ENCODE measurements at places on chromosomes 2 and 18.

GRCh38 chr2:26733413-26733812, 30.7 kb upstream of the SLC35F6 start:
- DNase-seq = no peak

GRCh38 chr2:229346816-229347540, 75.9 kb upstream of the PID1 start:
- no peak for DNase-seq

DNA sequence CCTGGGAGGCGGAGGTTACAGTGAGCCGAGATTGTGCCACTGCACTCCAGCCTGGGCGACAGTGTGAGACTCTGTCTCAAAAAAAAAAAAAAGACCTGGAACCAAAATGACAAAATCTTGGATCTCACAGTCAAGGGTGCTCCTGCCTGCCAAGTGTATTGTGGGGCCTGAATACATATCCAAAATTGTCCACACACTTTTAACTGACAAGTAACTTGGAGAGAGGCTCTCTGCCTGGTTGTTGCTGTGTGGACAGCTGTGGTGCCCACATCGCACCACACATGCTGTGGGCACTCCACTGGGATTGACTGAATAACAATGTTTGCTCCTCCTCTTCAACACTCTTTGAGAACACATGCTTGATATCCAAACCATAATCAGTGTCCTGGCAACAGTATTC, 117.6 kb upstream of the REV1 start:
- peak; percentile 57 for DNase-seq

DNA sequence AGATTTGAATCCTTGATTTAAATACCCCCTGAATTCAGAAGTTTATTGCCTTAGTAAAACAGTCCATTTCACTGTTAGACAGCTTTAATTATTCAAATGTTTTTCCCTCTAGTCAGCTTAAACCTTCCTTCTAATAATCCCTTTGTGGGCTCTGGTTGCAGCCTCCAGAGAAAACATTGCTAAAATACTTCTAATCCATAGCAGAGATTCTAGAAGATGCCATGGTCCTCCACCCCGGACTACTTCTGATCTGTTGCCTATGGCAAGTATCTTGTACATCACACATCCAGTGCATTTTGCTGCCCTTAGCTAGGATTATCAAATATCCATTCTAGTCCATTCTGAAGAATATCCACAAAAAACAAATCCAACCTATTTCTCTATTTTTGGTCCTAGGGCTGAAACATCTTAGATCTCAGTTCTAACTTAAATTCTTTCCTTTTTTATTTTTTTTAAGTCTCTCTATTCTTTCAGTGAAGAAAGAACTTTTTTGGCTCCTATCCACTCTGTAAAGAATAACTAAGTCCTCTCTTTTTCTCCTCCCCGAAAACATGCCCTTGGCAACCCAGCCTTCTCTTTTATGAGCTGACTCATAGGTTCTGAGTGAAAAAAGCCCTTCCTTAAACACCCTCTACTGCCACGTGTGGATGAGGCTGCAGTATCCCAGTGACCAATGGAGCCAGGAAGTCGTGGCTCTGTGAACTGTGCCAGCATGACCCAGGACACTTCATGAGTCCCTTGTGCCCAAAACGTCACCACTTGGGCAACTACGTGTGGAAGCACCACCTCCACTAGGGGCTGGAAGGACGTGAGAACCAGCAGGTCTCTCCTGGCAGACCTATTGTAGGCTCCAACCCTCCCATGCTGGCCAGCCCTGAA, 349.8 kb downstream of the TNS1 start:
- DNase-seq = peak; percentile 77

DNA sequence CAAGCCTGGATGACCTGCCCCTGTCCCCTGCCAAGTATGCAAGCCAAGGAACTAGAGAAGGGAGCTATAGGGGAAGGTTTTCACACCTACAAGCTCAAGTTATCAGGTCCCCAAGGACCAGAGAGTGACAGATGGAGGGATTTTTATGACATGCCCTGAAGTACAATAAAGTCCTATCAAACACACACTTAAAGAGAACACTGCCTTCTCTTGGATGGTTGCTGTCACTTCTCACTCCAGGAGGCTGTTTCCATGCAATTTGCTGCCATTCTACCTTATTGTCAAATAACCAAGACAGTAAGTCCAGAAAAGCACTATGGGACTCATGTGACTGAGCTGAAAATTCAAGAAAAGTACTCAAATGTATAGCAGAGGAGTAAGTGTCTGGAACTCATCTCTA, 76.6 kb upstream of the DDX18 start:
- no peak for DNase-seq

- no peak for DNase-seq
These were observed 37.9 kb upstream of the SMAD7 start for GRCh38 chr18:48988508-48989303.

DNA sequence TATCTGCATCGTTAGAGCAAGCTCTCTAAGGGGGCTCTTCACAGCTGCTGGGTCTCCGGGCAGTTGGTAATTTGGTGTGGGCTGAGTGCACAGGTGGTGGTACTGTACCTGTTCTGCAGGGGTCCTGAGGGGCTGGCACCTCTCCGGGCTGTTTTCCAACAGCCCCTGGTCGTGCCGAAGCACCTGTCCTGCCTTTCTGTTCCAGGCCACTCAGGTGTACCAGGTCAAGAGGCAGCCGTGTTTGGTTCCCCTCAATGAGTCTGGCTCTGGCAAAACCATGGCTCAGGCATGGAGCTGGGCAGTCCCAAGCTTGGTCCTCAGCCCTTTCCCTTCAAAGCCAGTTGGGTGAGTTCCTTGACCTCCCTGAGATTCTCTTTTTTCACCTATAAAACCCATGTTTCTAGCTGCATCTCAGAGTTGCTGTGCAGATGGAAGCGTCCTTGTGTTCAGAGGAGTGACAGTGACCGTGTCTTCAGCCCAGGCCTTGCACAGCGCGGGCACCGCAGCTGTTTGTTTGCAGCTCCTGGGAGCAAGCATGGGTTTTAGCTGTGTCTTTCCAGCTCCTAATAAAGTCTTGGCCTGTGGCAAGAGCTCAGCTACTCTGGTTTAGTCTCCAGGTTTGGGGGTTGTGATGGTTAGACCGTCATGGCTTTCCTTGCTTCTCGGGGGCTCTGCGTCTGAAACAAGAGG, 110.9 kb downstream of the GLI2 start:
- DNase-seq = no peak

GRCh38 chr2:104179644-104180043, 674.3 kb upstream of the POU3F3 start:
- no peak for DNase-seq

DNA sequence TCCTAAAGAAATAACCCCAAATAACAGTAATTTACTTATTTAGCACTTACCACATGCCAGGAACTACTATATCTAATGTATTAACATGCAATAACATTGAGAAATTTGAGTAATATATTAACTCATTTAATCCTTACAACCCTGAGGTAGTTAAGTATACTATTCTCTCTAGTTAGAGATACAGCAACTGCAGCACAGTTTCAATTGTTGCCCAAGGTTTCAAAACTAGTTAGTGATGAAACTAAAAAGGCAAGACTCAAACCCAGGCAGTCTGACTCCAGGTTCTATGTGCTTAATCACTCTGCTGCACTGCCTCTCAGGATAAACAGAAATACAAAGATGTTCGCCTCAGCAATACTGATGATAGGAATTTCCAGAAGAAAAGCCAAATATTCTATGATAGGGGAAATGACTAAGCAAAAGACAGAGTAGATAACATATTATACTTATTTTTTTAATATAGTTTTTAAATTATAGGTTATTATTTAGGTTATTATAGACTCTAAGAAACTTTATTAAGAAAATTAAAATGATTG, 88.0 kb downstream of the SS18 start:
- DNase-seq = no peak

- DNase-seq = no peak
These were observed 75.2 kb downstream of the PLA2R1 start for GRCh38 chr2:159987181-159987580.

- peak; percentile 57 for DNase-seq
These were observed 174.2 kb upstream of the TMEM200C start for GRCh38 chr18:6069539-6069938.

DNA sequence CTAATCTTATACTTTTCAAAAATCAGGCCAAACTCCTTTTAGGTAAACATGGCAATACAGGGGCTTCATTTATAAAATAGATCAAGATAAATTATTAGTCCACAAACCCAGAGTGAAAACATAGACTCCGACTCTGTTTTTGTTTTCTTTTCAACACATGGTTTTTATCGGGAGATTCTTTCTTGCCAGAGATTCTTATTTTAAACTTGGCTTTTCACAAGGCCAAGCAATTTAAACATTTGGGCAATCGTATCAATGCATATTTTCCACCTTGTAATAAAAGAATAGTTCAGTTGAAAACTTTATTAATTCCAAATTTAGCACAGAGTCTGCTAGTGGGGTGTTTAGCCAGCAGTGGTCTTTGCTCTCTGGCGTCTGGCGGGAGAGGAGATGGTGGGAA, 71.9 kb downstream of the SOX11 start:
- no peak for DNase-seq

- DNase-seq = no peak
These were observed 82.1 kb downstream of the MAP4K4 start for GRCh38 chr2:101779656-101780055.

DNA sequence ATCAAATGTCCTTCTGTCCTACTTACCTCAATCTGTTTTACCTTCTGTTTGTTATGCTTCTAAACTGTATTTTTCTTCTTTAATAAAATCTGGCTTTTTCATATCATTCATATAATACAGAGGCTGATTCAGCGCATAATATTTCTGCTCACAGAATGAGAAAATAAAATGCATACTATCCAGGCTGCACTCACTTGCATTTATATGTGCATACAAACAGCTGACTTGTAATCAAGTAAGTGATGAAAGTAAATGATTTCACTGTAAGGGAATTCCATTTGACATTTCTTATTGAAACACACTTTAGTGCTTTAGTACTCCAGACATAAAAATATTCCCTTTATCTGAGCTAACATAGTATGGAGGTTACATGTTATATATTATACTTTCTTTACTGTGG, 75.3 kb upstream of the PROKR1 start:
- no peak for DNase-seq

DNA sequence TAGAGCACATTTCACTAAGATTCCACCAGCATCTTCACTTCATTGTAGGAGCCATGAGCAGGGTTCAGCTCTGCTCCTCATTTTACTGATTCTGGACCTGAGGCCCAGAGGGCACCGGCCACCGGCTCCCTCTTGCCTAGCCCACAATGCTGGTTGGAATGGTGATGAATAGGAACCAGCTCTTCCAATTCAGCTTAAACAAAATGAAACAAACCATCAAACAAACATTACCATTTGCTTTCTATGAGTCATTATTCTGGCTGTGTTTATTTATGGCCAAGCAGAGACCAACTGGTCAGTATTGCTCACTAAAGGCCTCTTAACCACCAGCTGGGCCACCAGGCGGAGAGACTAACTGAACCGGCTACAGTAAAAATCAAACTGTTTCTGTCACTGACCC, 176.7 kb downstream of the MTX2 start:
- DNase-seq = peak; percentile 94

- DNase-seq = no peak
These were observed 253.2 kb upstream of the COL3A1 start for GRCh38 chr2:188720811-188721605.

GRCh38 chr2:52128081-52128480, 1096.1 kb upstream of the NRXN1 start:
- DNase-seq = no peak

- no peak for DNase-seq
These were observed 46.5 kb downstream of the FARSB start for GRCh38 chr2:222609381-222609780.

- DNase-seq = no peak
These were observed 104.8 kb upstream of the FN1 start for GRCh38 chr2:215540658-215541057.

GRCh38 chr18:72378016-72378415, 166.1 kb downstream of the CBLN2 start:
- DNase-seq = no peak

DNA sequence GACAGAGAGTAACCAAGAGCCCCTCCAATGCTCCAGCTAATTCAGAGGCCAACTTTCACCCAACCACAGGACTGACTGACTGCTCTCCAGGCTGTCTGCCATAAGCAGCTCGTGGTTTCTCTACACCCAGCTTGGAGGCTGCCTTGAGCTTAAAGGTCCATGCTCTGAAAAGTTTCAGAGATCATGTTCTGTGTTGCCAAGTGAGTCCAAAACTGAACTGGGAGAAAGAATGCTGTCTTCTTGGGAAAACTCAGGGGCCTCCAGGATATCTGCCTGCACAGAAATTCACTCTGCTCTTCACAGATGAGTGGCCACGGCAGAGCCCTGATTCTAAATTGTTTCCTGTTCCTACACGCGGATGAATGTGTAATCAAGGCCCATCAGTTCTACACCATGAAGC, 51.1 kb downstream of the LPIN2 start:
- DNase-seq = peak; percentile 26

DNA sequence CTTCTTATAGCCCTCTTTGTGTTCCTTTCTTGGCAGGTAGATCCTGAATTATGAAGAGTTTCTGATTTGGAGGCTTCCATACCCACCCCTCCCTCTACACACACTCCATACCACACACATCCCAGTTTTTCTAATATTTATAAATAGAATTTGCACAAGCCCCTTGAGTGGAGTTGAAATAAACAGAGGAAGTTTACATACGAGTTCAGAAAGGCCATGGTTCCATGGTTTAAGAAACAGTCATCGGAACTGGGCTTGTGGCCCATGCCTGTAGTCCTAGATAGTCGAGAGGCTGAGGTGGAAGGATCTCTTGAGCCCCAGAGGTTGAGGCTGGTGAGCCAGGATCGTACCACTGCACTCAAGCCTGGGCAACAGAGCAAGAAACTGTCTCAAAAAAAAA, 62.7 kb upstream of the TANC1 start:
- no peak for DNase-seq

GRCh38 chr2:106596844-106597243, 109.7 kb downstream of the CD8B2 start:
- peak; percentile 42 for DNase-seq

DNA sequence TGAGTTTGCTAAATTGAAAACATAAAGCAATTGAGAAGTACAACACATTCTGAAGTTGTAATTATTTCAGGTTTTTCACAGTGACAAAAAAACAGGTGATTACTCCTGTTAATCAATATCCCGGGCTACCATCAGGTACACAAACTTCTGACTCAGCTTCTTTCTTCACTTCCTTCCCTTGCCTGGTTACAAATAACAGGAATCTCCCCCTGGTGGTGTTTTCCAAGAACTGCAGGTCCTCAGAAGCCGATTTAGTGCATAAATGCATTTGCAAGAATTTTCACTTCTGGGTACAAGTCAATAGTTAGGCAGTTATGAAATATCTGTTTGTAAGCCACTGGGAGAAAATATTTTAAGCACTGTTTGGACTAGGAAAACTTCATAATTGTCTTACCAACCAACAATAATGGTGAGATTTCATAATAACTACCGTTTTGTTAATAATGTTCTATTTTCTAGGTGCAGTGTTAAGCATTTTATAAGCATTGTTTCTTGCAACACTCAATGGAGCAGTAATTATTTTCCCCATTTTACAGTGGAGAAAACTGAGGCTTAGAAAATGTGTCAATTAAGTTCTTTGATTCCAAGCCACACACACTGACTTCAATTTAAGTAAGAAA, 12.4 kb upstream of the GMCL1 start:
- peak; percentile 93 for DNase-seq
